ENCODE measurements at places on chromosomes 11 and 22.

DNA sequence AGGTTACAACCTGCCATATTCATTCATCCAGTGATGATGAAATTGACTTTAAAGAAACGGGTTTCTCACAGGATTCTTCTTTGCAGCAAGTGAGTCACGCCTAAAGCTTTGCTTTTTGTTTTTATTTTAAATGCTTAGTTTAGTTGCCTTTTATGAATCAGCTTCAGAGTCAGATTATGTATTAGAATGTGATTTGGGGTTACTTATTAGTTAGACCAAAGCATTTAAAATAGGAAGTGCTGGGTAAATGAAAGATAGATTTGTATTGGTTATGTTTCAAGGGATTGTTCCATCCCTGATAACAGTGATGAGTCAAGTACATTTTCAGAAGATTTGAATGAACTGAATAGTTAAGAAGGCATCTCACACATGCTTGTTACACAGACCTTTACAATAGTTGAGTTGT is 101.3 kb upstream of the GAL start:
- DNase-seq, result no peak

DNA sequence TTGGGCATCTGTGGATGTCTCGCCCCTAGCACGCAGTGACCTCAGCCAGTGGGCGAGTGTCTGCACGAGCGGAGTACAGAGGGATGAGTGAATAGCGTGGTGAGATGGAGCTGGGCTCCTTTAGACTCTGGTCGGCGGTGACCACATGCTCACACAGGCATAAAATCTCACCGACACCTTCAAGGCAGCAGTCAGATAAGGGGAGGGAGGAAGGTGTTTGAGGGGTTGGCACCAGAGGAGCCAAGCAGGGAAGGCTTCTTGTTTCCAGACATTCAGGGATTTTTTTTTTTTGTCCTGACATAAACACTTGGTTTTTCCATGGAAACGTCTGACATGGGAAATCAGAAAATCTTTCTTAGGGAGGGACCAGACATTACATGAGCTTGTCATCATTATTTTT is 35.8 kb downstream of the GRIK4 start:
- DNase-seq, result no peak

GRCh38 chr11:125327518-125328224 is 163.1 kb downstream of the PKNOX2 start:
- DNase-seq, result no peak

DNA sequence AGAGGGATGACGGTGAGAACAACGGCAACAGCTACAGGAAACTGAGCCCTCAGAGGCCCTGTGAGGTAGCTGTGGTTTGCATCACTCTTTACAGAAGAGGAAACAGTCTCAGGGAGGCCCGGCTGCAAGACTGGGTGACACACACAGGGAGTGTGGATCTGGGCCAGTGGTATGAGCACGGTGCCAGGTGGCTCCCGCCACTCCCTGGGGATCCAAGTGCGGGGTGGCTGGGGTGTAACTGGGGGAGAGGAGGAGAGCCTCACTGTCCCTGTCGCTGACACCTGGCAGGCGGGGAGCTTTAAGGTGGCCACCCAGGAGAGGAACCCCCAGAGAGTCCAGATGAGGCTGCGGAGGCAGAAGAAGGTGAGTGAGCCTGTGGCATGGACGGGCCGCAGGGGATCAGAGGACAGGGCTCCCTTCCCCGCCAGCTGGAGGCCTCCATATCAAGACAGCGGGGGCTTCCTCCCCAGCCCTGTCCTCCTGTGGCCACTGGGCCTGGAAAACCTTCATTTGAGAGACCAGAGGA is 5.6 kb downstream of the RGL4 start:
- no peak for DNase-seq

GRCh38 chr22:17396516-17396915 is 27.3 kb downstream of the CECR2 start:
- DNase-seq, result peak; percentile 32

DNA sequence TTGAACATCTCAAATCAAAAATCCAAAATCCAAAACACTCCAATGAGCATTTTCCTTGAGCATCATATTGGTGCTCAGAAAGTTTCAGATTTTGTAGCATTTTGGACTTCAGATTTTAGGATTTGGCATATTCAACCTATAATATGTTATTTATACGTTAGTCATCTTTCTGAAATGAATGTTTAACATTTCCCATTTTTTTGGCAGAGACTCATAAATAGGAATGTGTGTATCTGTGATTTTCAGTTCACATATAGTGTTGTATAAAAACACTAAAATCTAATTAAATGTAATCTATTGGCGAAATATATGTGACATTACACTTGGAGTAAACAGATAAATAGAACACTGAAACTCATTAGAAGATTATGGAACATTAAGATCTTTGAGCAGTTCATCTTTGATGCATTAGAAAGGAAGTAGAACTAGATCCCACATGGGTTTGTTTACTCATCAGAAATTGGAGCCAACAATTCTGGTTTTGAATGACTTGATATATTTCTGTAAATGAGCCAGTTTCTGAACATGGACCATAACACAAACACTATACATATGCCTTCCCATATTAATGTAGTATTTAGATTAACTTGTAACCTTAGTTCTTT is 153.1 kb downstream of the UVRAG start:
- no peak for DNase-seq

DNA sequence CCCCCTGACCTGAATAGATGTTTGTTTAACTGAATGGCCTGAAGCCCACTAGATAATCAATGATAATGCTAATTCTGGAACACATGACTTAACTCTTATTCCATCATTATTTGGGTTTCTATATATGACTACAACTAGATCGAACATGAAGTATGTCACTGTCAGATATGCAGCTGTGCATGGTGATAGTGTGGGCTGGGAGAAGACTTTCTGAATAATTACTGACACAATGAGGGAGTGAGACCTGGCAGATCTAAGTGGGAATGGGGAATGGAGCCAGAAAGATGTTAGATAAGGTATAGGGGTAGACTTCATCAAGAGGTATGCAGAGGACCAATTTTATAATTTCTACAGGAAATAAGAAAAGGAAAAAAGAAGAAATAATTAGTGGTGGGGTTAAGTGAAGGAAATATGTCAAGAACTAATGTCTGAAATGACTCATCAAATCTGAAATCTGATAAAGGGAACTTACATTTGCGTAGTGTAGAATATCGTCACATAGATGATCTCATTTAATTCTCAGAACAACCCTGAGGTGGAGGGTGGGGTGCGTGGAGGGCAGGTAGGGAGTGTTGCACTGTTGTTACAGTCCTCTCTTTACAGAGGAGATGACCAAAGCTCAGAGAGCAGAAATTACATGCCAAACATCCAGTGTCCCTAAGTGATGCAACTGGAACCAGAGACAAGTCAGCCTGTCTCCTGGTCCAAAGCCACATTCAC is 68.2 kb upstream of the EED start:
- no peak for DNase-seq

GRCh38 chr11:125299061-125299615 is 134.6 kb downstream of the PKNOX2 start:
- no peak for DNase-seq

- no peak for DNase-seq
Measured at GRCh38 chr11:32573228-32573627, 10.4 kb upstream of the EIF3M start.

DNA sequence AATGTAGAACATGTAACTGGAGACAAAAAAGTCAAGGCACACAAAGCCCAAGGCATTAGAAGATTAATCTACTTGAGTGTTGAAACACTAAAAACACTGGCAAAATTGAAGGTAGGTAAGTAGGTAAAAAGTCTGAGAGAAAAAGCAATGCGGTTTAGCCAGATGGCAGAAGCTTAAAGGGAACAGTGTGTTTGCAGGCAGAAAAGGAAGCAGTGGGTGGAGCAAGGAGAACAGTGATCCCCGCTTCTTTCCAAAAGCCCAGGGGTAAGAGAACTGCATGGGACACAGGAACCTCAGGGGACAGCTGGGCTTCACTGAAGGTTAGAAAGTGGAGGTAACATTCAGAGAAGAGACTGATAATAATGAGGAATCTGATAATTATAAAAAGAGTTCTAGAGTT is 16.0 kb downstream of the MRE11 start:
- no peak for DNase-seq

DNA sequence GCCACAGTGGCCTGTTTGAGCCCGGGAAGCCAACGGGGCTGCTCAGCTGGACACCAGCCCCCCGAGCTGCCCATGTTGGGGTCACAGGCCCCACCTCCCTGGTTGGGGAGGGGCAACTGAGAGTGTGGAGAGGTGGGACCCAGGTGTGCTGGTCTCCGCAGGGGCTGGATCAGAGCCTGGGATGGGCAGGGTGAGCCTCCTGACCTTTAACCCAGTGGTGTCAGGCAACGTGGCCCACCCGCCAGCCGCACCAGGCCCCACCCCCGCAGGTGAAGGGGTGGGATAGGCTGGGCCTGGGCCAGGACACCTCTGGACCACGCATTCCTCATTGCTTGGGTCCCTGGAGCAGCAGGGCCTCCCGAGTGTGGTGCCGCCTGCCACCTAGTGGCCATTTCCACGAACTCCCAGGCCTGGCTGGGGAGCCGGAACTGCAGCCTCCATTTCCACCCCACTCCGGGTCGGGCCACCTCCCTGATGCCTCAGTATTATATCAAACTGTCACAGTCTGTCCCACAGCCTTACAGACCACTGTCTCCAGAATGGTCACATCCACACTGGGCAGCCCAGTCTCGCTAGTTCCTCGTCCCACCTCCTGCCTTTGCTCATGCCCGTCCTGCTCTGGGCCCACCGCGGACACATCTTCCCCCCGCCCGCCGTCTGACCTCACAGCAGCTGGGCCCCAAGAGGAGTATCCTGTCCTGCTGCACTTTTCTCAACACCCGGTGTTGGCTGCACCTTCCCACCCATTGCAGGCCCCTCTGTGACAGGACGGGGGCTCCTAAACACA is 13.3 kb upstream of the PPP6R3 start:
- peak; percentile 43 for DNase-seq

GRCh38 chr11:126864934-126865333 is 135.6 kb downstream of the KIRREL3 start:
- DNase-seq, result no peak

DNA sequence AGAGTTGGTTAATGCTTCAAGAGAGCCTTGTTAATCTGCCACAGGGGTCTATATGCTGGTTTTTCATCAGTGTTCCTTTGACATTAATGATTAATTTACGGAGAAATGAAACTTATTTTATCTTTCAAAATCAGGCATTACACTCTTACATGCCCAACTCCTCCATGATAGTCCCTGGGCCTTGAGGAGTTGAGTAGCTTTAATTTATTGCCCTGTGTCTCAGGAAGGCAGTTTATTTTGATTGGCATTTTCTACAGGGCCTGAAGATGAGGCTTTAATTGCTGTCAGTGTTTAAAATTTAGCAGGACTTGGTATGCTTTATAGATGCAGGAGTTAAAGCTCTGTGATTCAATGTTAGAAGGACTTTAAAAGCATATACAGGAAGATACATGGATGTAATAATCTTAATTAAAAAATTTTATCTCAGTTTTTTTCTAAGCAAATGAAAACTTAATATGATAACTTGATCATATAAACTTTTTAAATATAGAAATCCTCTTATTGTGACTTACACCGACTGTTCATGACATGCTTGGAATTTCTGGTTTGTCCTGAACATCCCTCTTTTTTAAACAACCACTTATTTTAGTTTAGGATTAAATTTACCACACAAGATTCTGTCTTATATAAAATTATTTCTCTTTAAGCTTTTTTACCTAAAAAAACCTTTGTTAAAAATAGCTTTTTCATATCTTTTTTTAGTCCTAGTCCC is 12.2 kb downstream of the GLYAT start:
- no peak for DNase-seq

- DNase-seq, result no peak
Measured at GRCh38 chr11:74069146-74070046, 60.5 kb upstream of the UCP3 start.

GRCh38 chr11:107139396-107139795 is 121.1 kb upstream of the GUCY1A2 start:
- DNase-seq, result no peak

GRCh38 chr11:3879967-3880542 is 24.6 kb downstream of the STIM1 start:
- peak; percentile 49 for DNase-seq

- DNase-seq, result peak; percentile 99
Measured at GRCh38 chr11:83156144-83156995, 561 bp upstream of the PCF11 start.

GRCh38 chr11:117931971-117932370 is 2.8 kb upstream of the TMPRSS13 start:
- DNase-seq, result no peak

Measured in LoVo (cell line).